CD4-positive, alpha-beta T cell treated with Interleukin-2 at 100 ng/mL for 4 hours (primary cell): ENCODE measurements at places on chromosomes 6 and 20.

DNA sequence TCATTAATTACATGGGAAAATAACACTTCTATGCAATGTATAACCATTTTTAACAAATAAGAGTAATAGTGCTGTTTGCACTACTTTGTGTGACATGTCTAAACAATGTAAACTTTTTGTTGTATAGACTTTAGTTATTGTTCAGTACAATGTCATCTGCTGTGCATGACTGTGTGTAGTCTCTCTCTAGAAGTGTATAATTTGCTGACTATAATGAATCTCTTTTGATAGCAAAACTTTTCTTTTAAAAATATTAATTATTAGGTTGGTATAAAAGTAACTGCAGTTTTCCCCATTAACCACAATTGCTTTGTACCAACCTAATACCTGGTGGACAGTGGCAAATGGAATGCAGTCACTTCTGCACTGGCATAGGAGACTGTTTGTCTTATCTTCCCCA is 124.2 kb upstream of the SGK1 start:
- DNase-seq = no peak

DNA sequence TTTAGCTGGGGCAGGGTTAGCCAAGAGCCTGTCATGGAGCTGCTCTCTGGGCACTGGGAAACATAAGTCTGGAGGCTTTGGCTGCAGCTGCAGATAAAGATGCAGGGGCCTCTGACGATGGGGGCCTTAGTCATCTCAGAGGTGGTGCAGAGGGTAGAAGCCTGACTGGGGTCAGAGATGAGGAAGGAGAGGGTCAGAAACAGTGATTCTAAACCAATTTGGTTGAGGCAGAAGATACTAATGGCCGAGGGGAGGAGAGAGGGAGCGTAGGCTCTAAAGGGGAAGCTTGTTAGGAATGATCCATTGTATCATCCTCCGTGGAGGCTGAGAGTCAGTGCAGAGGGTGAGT is 33.8 kb downstream of the PLEKHG1 start:
- DNase-seq = no peak

- DNase-seq = no peak
Measured at GRCh38 chr20:64139199-64140060, 24.8 kb upstream of the MYT1 start.

GRCh38 chr6:32163559-32164258 is 686 bp upstream of the EGFL8 start:
- no peak for DNase-seq

GRCh38 chr20:47572105-47572729 is 70.5 kb downstream of the NCOA3 start:
- DNase-seq = no peak

DNA sequence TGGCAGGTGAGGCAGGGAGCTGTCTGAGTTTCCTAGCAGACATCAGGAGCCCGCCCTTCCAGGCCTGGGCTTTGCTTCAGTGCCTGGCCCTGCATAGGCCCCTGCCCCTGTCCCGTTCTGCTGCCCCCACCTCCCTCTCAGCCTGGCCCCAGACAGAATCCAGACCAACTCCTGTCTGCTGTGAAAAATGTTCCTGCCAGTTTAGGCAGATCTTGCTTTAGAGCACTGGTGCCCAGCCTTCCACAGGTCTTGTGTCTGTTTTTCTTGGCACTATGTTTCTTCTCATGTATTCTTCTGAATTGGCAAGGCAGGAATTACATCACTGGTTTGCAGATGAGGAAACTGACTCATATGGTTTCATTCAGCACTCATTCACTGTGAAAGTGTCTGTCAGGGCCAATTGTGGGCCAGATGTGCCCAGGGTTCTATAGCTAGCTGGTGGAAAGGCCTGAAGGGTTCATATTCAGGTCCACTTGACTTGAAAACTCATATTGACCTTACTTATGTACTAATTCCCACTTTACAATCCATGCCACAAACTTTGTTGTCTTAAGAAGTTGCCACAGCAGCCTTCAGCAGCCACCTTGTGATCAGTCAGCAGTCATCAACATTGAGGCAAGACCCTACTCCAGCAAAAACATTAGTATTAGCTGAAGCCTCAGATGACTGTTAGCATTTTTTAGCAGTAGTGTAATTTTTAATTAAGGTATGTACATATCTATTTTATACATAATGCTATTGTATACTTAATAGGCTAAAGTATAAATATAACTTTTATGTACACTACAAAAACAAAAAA is 40.5 kb downstream of the HLA-F start:
- DNase-seq = no peak

DNA sequence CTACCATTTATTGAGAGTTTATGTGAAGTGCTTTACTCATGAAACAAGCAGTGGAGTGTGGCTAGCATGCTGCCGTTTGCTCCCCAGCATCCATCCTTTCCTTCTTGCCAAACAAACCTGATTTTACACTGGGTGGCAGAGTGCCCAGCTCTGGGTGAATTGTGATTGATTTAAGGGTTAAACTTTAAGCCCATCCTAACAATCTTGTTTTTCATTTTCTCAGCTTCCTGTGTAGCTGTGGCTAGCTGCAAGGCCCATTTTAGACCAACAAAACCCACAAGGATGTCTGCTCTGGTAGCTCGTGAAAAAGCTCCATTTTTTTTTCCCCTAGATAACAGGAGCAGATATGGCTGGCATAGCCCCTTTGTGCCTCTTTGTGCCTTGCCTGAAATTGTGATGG is 77.7 kb upstream of the KCNG1 start:
- no peak for DNase-seq

DNA sequence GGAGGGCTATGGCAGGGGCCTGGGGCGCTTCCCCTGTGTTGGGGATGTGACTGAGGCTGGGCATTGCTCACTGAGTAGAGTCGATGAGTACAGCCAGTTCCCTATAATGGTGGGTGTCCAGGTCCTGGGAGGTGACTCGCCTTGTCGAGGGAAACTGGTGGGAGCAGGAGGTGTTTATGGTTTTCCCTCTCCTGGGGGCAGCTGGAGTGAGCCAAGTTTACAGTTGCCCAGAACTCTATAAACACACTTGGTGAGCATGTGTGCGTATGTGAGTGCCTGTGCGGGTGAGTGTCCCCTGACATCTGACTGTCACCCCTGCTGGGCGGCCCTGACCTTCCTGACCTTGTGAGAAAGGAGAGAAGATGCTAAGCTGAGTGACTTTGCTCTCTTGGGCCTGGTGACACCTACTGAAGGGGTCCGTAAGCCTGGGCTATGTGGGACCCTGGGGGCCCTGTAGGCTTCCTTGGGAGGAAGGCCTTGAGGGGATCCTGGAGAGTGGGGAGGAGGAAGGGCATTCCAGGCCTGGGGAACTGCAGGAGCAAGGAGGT is 65.9 kb downstream of the VEGFA start:
- no peak for DNase-seq

DNA sequence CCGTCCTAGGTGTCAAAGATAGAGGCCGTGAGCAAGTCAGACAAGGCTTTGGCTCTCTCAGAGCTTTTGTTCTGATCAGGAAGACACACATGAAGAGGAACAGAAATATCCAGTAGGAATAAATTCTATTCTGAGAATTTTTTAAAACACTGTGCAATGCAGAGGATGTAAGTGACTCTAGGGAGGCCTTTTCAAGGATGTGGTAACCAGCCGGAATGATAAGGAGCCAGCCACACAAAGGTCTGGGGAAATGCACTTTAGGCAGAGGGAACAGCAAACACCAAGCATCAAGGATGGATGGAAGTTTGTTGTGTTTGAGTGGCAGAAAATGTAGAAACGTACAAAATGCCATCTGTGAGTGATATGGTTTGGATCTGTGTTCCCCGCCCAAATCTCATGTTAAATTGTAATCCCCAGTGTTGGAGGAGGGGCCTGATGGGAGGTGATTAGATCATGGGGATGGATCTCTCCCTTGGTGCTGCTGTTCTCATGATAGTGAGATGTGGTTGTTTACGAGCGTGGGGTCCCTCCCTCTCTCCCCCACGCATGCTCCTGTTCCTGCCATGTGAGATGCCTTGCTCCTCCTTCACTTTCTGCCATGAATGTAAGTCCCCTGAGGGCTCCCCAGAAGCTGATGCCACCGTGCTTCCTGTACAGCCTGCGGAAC is 93.6 kb upstream of the CDYL start:
- no peak for DNase-seq

GRCh38 chr6:74577619-74578018 is 628.2 kb downstream of the COL12A1 start:
- DNase-seq = no peak

GRCh38 chr6:41757931-41758640 is 10.9 kb upstream of the PGC start:
- no peak for DNase-seq

DNA sequence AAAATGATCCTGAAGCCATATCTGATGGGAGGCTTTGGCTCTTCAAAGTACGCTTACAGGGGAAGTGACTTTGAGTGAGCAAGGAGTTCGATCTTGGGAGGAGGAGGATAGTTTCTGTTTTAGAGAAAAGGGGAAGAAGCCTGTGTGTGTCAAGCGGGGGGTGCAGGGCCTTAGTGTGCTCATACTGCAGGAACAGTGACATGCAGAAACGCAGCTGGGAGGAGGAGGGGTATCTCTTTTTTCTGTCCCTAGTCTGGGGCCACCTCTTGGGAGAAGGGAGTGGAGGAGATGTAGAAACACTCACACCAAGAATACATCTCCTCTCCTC is 19.8 kb downstream of the SIRPD start:
- DNase-seq = no peak

DNA sequence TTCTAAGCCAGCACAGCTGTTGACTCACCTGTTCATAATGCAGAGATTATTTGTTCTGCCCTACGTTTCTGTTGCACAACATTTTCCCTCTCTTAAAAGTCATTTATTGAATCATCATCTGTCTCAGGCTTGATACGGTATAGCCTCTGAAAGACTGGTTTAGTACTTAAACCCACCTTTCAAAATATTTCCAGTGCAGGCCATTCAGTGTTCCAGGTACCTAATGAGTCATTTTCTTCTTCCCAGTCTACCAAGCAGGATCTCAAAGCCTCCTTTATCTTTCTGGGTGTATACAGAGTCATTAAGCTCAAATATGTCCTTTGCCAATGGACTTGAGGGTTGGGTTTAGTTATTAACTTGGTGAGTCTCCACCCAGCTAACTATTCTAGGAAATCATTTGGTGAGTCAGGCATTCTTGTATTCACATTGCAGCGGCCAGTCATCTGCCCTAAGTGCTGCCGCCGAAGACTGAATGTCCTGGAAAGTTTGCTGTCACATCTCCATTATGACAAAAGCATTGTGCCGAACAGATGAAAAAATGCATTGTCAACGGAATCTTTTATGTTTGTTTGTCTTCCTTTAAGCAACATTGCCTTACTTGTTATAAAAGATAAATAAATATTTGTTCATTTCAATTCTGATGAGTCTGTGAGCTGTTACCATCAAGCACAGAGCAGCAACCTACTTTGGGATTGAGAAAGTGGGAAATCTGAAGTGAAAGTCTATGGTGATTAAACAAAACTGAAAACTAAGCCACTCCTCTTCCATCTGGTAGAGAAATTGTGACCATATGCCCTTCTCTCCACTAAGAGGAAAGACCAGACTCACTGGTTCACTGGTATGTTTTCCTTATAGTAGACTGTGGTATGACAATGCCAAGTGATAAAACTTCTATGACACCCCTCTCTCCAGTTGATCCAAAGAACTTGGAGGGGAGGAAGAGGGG is 14.3 kb upstream of the FAM135A start:
- no peak for DNase-seq

DNA sequence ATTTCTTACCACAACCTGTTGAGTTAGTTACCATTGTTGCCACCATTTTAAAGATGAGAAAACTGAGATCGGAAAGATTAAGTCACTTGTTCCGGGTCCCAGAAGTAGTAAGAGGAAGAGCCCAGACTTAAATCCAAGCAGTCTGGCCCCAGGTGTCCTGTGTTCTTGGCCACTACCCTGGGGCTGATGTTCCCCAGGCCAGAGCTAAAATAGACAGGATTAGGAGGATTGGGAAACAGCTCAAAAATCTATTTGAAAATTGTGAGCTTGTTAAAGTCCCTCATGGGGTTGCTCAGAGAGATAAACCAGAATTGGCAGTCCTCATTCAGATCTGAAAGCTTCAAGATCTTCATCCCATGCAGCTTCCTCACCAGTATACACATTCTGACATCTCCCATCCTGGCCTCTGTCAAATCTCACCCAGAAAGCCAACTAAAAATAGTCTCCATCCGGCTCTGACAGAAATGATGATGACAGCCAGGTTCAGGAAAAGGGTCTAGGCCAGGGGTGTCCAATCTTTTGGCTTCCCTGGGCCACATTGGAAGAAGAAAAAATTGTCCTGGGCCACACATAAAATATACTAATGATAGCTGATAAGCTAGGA is 62.0 kb downstream of the GFOD1 start:
- DNase-seq = no peak

- DNase-seq = no peak
Measured at GRCh38 chr6:44854712-44855443, 467.4 kb downstream of the CDC5L start.

- no peak for DNase-seq
Measured at GRCh38 chr6:125019918-125020317, 57.7 kb downstream of the RNF217 start.

GRCh38 chr20:39563349-39563748 is 601.2 kb downstream of the DHX35 start:
- DNase-seq = no peak

DNA sequence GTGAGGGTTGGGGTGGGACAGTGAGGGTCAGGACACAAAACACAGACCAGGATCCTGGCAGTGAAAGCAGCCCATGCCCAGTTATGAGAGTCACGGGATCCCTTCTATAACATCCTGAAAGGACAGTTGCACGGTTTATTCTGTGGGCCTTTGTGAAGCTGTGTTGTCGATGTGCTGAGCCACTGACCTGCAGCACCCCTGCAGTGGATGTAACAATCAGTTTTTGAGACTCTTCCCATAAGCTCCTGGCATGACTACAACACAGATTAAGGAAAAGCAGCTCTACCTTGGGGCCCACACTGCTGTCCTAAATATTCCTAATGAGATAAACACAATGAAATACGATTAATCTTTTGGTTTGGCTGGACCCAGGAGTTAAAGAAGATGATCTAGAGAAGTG is 3.7 kb downstream of the PYGB start:
- DNase-seq = no peak

DNA sequence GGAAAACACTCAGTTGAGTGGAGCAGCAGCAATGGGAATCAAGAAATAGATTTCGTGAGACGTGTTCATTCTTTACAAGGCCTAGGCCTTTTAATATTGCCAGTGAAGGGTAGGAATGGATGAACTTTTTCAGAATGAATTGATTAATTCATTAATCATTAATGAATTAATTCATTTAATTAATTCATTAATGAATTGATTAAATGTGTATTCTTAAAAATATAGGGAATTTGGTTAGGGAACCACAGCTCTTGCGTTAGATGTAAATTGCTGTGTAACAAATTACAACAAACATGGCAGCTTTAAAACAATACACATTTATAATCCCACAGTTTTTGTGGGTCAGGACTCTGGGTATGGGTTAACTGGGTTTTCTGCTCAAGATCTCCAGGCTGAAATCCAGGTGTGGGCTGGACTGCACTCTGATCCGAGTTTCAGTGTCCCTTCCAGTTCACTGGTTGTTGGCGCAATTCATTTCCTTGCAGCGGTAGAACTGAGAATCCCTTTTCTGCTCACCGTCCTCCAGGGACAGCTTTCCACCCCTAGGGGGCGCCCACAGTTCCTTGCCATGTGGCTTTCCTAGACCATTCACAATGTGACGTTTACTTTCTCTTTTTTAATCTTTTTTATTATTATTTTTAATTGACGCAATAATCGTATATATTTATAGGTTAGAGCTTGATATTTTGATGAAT is 32.8 kb upstream of the BCAS1 start:
- peak; percentile 69 for DNase-seq

GRCh38 chr6:105805501-105806023 is 280.6 kb upstream of the PRDM1 start:
- DNase-seq = no peak
